HuH-7.5 (cell line): ENCODE measurements at places on chromosomes 3 and 15.

- no peak for DNase-seq
Observed at GRCh38 chr3:74640211-74640610, 25.8 kb upstream of the CNTN3 start.

DNA sequence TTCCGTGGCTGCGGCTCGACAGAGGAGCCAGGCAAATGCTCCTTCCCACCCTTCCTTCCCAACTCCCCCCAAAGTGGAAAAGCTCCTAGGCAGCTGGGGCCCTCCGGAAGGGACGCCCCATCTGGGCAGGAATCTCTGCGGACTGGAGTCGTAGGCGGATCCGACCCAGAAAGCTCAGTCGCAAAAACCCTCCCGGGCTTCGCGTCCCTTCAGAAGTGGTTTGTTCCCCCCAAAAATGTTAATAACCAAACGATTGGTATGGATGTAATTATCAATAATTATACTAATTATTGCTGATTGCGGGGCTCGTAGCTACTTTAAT lies 3.8 kb downstream of the RNU6-1 start:
- DNase-seq, result peak; percentile 50

DNA sequence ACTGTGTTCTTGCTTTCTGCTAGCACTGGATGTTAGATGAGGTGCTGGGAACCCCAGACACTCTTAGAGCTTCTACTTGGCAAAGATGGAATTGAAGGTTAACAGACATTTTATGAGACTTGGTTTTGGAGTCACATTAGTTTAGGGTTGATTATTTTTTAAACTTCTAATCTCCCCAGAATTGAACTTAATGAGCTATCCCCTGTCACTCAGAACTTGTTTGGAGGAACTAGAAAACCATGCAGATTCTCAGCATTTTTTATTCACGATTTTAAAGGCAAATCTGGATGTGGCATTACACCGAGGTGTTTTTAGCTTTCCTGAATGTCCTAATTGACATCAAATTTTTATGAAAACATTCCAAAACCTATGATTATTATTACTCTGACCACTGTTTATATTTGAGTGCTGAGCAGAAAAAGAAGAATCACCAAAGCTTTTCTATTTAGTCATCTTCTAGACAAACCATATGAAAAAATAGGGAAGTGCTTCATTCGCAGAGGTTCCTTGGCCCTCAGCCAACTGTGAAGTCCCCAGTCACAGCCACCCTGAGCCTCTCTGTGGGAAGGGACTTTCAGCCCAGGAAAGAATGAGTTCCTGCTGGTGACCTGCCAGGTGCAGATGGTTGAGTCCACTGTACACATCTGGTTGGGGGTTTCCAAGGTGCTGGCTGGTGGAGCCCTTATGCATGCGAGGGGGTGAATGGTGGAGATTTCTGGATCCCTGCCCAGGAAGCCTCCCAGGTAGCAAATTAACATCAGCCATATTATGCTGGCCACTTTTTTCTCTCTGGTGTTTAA lies 196.0 kb upstream of the TOPAZ1 start:
- DNase-seq, result no peak

- DNase-seq, result no peak
Observed at GRCh38 chr3:159451067-159451466, 537.6 kb upstream of the IL12A start.

DNA sequence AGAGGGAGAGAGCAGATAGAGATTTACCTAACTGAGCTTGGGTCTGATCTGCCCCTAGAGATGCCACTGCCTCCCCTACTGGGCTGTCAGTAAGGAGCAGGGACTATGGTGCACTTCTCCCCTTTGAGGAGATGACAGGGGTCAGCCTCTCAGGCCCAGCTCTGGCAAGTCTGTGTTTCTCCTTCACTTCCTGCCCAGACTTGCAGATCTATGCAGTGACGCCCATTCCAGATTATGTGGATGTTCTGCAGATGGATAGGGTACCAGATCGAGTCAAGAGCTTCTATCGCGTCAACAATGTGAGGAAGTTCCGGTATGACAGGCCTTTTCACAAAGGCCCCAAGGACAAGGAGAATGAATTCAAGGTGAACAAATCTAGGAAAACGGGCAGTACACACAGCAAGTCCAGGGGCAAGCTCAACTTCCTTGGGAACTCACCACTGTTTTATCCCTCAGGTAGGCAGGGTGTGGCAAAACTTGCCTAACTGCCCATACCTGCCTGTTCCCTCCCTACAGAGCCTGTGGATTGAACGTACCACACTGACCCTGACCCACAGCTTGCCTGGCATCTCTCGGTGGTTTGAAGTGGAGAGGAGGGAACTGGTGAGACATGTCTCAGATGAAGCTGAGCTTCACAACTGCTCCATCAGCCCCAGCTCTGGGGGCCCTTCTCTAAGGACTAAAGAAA lies 29.1 kb upstream of the MANF start:
- DNase-seq, result no peak

- DNase-seq, result no peak
Observed at GRCh38 chr3:82927309-82928253, 1166.1 kb upstream of the GBE1 start.

DNA sequence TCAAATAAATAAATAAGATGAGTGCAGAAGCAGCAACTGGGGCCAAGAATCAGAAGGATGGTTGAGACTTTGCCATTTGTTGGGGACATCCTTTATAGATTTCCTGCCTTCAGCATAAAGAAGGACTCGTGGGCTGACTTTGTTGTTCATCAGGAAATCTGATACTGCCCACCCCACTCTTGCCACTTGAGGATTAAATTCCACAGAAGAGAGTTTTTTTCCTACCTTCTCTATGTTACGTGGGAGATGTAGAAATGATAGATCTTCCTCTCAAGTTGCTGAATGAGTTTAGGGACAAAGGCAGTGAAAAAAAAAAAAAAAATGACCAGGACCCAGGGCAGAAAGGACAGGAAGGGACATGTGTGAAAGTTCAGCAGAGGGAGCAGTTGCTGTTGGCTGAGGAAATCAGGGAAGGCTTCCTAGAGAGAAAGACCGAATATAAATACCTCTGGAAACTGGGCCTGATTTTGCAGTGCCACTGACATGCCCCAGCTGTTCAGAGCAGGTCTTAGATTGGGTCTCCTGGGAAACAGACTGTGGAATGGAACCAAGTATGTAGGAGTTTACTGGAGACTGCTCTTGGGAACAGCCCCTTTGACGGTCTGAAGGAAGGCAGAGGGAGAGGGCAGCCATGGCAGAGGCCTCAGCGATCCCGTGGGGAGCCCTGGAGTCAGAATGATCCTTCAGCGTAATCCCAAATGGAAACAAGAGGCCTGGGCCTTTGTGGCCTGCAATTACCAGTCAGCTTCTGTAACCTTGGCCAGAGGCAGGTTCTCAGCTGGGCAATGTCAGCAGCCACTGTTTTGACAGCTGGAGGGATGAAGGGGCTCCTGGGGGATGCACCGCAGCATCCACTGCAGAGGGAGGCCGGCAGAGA lies 50.9 kb downstream of the C3orf20 start:
- DNase-seq, result no peak

DNA sequence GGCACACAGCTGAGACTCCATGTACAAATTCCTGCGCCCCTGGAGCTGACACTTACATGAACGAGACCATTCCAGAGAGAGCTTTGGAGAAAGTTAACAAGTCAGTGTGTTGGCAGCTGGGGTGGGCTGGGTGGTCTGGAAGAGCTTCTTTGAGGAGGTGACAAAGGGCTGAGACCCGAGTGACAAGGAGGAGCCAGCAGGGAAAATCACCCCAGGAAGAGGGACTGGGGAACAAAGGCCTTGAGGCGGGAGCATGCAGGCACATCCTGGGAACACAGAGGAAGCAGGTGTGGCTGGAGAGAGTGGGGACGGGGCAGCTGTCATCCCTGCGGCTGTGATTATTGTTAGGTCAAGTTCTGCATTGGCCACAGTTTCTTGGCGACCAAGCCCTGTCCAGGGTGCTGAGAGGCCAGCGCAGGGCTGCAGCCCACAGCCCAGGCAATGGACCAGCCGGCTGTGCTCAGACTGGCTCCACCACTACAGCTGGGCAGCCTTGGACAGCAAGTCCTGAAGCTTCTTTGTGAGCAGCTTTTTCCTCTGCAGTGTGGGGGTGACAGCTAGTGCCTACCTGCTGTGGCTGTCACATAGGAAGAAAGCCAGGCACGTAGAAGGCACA lies 34.2 kb upstream of the PRR23E start:
- DNase-seq, result peak; percentile 47

DNA sequence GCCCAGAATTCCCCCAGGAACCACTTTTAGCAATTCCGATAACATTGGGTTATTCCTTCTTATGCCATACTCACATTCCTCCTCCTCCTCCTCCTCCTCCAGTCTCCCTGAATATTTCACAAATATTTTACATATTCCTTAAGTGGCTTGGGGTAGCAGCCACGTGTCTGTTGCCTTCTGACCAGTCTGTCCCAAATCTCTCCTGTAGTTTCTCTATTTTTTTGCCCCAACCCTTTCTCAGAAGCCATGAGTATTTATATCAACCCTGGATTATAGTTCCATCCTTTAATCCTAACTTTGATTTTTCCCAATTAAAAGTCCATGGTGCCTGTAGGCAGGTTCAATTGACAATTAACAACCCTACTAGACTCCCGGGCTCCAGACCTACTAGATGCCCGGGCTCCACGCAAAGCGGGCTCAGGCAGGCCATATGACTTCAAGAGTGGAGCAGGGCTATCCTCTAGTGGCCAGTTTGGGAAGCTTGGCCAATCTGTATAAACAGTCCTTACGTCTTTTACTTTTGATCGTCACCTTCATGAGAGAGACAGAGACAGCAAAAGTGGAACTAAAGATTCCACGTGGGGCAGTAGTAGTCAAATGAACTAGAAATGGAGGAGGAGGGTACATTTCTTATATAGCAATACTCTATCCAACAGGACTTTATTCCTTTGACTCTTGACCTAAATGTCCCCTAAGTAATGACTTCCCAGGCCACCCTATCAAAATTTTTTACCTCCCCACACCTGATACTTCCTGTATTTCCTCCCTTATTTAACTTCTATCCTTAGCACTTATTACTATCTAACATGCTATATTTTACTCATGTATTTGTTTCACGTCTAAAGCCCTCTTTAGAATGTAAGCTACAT lies 69.7 kb downstream of the USF3 start:
- DNase-seq, result peak; percentile 66

DNA sequence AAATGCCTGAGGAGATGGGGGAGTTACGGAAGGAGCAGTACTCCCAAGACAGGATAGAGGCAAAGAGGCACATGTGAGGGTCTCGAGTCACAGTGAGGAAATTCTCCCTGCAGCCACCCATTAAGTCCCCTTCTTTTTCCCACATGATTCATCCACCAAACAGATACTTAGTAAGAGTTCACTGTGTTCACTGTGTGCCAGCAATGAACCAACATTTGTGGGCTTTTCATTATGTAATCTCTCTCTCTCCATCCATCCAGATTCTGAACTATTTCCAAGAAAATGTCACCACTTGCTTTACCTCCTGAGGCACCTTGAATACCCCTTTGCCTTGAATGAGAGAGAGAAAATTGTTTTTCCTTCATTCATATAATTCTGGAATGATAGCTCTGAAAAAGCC lies 24.6 kb upstream of the LRRFIP2 start:
- DNase-seq, result no peak

- no peak for DNase-seq
Observed at GRCh38 chr15:83653639-83654378, at the start of gene ADAMTSL3. Gene ADAMTSL3, plus strand, starts transcription at chr15:83654123. Its CDS starts 1,639 bp downstream, at chr15:83655762.

DNA sequence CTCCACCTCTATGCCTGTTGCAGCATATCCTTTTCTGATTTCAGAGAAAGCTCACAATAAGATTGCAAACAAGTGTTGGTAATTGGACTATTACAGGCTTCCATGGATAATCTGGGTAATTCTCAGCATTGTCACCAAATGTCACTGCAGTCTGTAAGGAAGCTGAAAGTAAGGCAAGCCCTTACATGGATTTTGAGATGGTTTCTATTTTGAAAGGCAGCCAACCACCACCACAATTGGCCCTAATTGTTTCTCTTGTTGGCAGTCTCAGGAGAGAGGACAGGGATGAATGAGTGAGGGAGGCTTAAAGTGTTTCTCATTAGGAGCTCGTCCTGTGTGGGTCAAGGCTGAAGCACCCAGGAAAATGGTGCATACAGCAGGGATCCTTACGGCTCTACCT lies 879.9 kb downstream of the TUSC7 start:
- no peak for DNase-seq
